ENCODE measurements at places on chromosomes 3 and 15.

GRCh38 chr3:58214484-58215316 is 3.9 kb upstream of the DNASE1L3 start:
- DNase-seq = no peak

DNA sequence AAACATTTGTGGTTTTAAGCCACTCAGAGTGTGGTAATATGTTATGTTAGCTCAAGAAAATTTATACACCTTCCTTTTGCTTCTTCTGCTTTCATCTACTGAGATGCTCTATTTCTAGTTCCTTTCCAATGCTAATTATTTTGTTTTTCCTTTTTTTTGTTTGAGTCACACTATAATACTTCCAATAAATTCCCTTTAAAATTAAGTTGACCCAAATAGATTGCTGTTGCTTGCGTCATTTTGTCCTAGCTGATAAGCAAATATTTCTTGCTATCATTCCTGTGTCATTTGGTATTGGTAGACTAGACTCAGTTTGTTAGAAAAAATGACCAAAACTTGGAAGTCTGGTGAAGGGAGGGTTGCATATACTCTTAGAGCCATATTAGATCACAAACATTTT is 437.0 kb upstream of the CNTN6 start:
- DNase-seq = no peak

- no peak for DNase-seq
Measured at GRCh38 chr3:158091531-158091930, 14.7 kb downstream of the SHOX2 start.

- no peak for DNase-seq
Measured at GRCh38 chr15:70507772-70508371, 255.5 kb downstream of the UACA start.

- DNase-seq = no peak
Measured at GRCh38 chr15:98416222-98416855, 232.0 kb upstream of the IGF1R start.

GRCh38 chr3:173748105-173748504 is 350.6 kb downstream of the NLGN1 start:
- DNase-seq = no peak

- no peak for DNase-seq
Measured at GRCh38 chr15:82799183-82799841, 6.6 kb downstream of the FSD2 start.

DNA sequence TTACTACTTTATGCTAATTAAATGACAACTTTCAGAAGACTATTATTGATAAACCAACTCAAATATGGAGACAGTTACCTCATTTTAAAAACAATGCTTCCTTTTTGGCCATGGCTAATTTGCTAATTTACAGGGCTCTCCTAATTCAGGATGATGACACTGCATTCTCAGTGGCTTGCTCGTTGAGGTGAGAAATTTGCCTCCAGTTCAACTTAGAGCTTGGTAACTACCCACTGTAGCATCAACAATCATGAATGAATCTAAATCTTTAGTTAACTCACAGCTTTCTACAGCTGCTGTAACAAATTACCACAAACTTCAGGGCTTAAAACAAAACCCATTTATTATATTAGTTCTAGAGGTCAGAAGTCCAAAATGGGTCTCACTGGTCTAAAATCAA is 14.0 kb downstream of the PBRM1 start:
- no peak for DNase-seq

DNA sequence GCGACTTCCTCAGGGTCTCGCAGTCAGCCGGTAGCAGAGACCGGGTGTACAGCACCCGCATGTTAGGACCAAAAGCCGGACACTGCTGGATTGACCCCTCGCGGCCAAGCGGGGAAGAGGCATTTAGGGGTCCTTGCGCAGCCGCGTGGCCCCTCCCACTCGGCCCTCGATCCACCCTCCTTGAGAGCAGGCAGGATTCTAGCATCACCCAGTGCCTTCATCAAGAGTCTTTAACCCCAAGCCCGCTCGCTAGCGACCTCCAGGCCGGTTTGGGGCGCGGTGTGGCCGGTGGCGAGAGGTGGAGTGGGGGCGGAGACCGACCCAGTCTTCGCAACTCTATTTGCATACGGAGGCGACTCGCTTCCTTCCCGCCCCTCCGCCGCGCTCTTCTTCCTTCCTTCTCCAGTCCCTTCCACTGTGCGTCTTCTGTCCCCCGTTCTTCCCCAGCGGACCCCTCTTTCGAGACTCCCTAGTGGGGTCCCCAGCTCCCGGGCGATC is at the start of gene ST6GAL1:
TSS of gene ST6GAL1 (plus strand) at position 384 of the 498 bp plus-strand sequence. CDS start 112,178 bp downstream, outside the sequence.
- no peak for DNase-seq

DNA sequence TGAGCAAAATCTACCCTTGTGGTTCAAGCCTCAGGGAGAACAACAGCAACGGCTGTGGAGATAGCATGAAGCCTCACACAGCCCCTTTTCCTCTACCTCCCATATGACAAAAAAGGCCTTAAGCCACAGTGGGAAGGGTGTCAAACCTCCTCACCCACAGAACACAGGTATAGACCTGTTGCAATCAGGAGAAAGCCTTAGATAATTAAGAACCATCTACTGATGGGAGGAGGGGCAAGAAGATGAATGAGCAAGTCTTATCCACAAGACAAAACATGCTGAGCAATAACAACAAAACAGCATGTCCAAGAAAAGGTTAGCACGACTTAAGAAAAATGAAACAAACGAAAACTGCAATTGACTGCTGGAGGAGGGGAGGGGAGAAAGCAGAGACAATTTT is 272.9 kb upstream of the BCHE start:
- DNase-seq = no peak

DNA sequence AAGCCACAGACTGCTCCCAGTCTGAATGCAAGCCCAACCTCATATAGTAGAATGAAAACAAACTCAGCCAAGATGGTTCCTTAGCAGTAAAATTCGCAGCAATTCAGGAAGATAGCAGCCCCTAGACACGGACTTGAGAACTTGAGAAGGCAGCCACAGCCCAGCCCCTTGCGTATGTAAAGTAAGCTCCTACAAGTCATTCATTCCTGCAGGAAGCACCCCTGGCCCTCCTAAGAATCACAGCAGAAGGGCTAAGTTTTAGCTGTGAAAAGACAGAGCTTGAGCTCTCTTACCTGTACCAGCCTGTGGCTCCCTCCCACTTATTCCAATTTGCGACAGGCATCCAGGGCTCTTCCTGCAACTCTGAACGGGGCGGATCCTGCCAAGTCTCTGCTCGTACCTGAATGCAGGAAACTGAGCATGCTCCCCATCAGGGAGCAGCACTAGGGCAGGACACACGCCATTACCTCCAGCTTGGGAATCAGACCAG is 136.4 kb downstream of the MAGI1 start:
- no peak for DNase-seq

DNA sequence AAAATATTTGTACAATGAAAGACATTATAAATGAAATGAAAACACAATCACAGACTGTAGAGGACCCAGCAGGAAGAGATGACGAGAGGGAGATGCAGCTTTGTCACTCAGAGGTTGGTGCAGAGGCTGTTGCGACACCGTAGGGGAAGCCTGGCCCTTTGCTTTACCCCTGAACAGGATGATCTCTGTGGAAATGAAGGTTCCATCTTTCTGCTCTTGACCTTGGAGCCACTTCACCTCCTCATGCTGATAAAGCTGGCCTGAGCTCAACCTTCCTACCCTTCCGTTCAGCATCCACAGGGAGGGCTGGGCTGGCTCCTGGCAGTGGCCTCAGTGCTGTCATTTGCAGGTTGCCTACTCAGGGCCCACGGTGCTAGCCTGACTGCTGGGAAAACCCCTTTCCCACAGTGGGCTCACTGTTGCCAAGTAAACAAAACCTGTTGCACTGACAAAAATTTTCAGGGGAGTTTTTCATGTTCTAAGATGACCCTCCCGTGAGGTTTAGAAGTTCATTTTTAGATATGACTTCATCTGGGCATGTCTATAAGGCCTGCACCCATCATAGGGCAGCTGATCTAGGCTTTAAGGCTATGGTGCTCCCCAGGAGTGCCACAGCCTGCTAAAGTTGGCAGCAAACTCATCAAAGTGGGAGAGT is 3.0 kb upstream of the CD80 start:
- DNase-seq = no peak

DNA sequence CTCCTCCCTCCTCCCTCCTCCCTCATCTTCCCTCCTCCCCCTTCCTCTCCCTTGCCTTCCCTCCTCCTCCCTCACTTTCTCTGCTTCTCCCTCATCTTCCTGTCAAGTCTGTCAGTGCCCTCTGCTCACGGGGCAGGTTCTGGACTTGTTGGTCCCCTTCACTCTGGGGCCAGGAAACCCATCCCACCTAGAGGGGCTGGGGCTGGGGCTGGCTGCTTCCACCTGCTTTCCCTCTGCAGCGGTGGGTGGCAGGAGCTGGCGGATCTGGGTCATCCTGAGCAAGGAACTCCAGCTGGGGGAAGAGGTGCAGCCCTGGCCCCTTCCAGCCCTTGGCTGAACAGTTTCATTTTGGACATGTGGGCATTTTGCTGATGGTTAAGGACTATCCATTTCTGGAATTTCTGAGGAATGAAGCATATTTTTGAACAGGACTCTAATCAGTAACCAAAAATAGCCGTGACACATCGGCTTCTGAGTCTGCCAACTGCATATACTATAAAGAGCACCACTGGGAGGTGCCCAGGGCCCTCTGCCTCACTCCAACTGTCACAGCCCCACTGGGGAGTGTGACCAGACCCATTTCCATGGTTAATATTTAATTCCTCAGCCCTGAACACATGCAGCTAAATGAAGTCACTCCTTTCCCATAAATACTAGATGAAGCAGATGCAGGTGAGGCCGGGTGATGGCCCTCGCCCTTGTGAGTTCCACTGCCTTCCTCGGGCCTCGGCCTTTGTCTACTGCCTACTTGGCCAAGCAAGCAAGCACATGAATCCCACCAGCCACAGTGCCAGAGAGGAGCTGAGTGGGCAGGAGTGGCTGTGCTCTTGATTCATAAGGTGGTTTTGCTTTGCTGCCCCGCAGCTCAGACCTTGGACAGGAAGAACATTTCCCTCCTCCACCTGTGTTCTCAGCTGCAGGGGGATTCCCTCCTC is 39.8 kb downstream of the CHDH start:
- DNase-seq = no peak

DNA sequence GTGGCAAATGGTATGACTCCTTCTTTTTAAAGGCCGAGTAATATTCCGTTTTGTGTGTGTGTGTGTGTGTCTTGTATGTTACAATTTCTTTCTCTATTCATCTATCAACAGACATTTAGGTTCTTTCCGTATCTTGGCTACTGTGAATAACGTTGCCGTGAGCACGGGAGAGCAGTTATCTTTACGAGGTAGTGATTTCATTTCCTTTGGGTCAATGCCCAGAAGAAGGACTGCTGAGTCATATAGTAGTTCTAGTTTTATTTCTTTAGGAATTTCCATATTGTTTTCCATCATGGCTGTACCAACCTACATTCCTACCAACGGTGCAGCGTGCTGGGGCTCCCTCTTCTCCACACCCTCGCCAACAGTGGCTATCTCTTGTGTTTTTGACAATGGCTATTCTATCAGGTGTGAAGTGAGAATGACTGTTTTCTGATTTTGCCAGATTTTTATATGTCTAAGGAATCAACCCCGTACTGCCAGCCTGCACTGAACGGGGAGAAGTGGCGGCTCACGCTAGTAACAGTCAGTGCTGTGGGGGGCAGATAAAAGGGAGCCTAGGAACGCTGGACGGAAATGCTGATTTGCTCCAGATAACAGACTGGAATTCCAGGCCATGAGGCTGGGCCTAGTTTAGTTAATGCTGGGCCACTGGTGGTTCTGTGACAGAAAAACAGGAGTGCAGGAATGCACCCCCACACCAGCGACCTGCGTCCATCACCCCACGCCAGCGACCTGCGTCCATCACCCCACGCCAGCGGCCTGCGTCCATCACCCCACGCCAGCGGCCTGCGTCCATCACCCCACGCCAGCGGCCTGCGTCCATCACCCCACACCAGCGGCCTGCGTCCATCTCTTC is 168.1 kb downstream of the XXYLT1 start:
- DNase-seq = no peak

- DNase-seq = no peak
Measured at GRCh38 chr3:116678853-116679252, 30.7 kb upstream of the TUSC7 start.

GRCh38 chr3:186241910-186242821 is 119.9 kb downstream of the DGKG start:
- peak; percentile 42 for DNase-seq

- DNase-seq = no peak
Measured at GRCh38 chr3:108036984-108037741, 53.7 kb downstream of the CD47 start.

DNA sequence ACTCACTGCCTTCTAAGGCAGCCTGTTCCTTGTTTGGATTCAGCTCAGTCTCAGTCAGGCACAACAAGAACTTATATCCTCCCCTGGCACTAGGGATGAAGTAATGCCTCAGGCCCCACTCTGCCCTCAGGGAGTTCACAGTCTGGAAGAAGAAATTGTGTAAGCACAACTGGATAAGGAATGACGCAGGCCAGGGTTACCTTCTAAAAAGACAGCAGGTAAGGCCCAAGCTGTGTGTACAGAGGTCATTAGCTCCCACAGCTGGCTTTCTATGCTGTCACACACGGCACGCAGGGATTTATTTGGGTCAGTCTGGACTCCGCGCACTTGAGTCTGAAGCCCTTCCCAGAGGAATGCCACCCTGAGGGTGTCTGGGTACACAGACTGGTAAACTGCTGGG is 82.9 kb downstream of the IQSEC1 start:
- DNase-seq = no peak

- DNase-seq = no peak
Measured at GRCh38 chr3:37594873-37595783, 266.6 kb upstream of the CTDSPL start.

- DNase-seq = no peak
Measured at GRCh38 chr3:59704292-59704691, 654.5 kb upstream of the CFAP20DC start.

DNA sequence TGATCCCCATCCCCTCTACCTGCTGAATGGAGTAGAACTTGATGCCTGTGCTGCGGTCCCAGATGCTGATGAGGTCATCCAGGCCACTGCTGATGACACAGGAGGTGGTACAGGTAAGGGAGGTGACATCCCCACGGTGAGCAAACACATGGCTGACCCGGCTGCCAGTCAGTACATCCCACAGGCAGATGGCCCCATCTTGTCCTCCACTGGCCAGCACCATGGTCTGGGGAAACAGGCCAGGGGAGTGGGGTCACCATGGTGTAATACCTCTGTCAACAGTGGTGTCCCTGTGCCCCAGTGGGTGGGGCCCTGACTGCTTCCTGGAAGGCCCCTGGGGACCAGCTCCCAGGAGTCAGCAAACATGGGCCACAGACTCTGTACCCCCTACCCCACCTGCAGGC is 33.3 kb downstream of the PTPN23 start:
- DNase-seq = no peak

- no peak for DNase-seq
Measured at GRCh38 chr3:133505813-133506212, 67.7 kb upstream of the CDV3 start.

Measured in NCI-H526 treated with DMSO at 0.1 percent for 48 hours (cell line).